Mononuclear cell (primary cell): ENCODE measurements at places on chromosomes 12 and 14. TPM values are rescaled to one million over a fixed set of nuclear protein-coding genes. Genes with fewer than 3 reads are reported as not detected.

FLVCR2 gene
- total RNA-seq = 5.8 TPM

CLEC12A gene
- total RNA-seq = 33.7 TPM

GPRC5D gene
- 0.31 TPM for total RNA-seq

RFLNA gene
- 0.10 TPM for total RNA-seq

DDHD1 gene
- total RNA-seq = 89.9 TPM

SLC25A47 gene
- 0.10 TPM for total RNA-seq

KLRD1 gene
- total RNA-seq = 34.0 TPM

BCL11B gene
- 101 TPM for total RNA-seq

CCDC38 gene
- total RNA-seq = not detected

TMEM229B gene
- total RNA-seq = 8.2 TPM

C12orf54 gene
- total RNA-seq = not detected

SLC38A4 gene
- not detected for total RNA-seq

KLRC1 gene
- 6.4 TPM for total RNA-seq

DTX1 gene
- total RNA-seq = 5.2 TPM

CLEC4A gene
- 31.3 TPM for total RNA-seq

TDRD9 gene
- 2.5 TPM for total RNA-seq

EID3 gene
- 19.9 TPM for total RNA-seq

NTN4 gene
- 0.31 TPM for total RNA-seq

KRT78 gene
- not detected for total RNA-seq
